ENCODE measurements at places on chromosomes 2 and 18. TPM values are rescaled to one million over a fixed set of nuclear protein-coding genes. Genes with fewer than 3 reads are reported as not detected.
A peak's percentile ranks its signal among the peaks of the same experiment; 100 is the strongest.

DNA sequence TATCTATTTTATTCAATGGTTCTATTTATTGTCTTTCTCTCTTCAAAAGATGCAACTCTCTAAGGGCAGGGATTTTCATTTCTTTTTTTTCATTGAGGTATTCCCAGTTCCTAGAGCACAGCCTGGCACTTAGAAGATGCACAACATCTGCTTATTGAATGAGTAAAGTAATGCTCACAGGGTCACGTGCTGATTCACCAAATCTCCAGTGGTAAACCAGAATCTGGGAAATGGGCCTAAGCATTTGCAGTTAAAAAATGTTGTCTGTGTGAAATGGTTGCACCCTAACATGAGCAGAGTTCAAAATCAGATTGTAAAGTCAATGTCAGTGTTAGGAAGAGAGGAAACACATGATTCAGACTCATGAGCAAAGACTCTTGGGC lies 15.8 kb downstream of the SLC8A1 start:
- no peak overlapping the region for H3K4me3 ChIP-seq
- DNase-seq, result no peak
- H3K27ac ChIP-seq, result no peak overlapping the region
- no peaks in the 10 kb centered on the region for H3K36me3 ChIP-seq

DNA sequence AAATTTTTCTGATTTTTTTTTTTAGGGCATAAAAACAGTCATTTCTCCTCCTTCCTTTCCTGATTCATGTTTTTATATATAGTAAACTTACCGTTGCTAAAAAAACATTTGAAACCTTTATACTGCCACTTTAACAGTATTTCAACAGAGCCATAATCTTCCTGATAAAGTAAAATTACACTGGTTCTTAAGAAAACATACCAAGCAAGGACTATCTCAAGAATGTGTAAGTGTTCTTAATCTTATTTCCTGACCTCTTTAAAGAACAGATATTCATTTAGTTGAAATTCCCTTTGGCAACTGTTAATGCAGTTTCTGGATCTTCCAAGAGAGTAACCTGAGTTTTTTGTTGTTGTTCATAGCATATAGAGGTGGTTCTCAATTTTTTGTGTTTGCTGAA lies 26.6 kb upstream of the COLEC12 start:
- H3K27me3 ChIP-seq, result no peaks in the 10 kb centered on the region
- no peak overlapping the region for H3K27ac ChIP-seq
- H3K4me3 ChIP-seq, result no peak overlapping the region
- H3K4me1 ChIP-seq, result no peaks in the 10 kb centered on the region
- H3K36me3 ChIP-seq, result no peaks in the 10 kb centered on the region

Gene ST6GAL2
- not detected for total RNA-seq

GRCh38 chr2:159550231-159550630 lies 66.1 kb downstream of the BAZ2B start:
- no peaks in the 10 kb centered on the region for H3K36me3 ChIP-seq
- no peaks in the 10 kb centered on the region for H3K4me1 ChIP-seq
- no peaks in the 10 kb centered on the region for H3K27me3 ChIP-seq
- no peak overlapping the region for H3K27ac ChIP-seq
- DNase-seq, result no peak

- H3K27me3 ChIP-seq, result no peaks in the 10 kb centered on the region
- no peaks in the 10 kb centered on the region for H3K4me1 ChIP-seq
- H3K36me3 ChIP-seq, result no peaks in the 10 kb centered on the region
- no peak overlapping the region for H3K27ac ChIP-seq
- H3K4me3 ChIP-seq, result no peak overlapping the region
Measured at GRCh38 chr2:209097168-209097567, 326.7 kb upstream of the MAP2 start.

DNA sequence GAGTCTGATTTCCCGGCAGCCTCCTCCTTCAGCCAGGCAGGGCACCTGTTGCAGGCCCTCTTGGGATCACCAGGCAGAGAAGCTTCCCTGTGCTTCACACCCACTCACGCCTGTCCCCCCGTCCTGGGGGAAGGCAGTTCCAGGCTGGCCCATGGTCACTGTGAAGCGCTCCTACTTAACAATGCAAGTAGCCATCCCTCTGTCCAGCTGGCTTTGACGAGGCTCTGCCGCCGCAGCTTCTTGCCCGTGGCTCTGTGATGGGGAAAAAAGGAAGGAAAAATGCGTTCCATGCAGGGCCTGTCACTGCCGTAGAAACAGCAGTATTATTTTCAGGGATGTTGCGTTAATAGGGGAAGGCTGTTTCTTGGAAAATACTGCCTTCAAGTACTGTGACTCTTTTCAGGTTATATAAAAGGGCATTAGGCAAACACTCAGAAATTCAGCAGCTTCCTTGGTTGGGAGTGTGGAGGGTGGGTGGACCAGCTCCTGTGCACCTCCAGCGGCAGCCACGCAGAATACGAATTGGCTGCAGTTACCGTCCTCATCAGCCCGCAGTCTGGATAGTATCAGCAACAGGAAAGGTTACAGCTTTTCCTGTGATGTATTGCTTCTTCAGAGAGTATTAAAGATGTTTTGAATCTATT lies 232.3 kb downstream of the KLHL29 start:
- peaks cover 7% of the 10 kb centered on the region for H3K4me1 ChIP-seq
- no peak for DNase-seq
- no peak overlapping the region for H3K27ac ChIP-seq
- no peak overlapping the region for H3K4me3 ChIP-seq

Gene KATNAL2
- total RNA-seq, result 0.23 TPM

GRCh38 chr2:233023007-233023760 lies 9.3 kb upstream of the NEU2 start:
- H3K27me3 ChIP-seq, result peaks cover 1% of the 10 kb centered on the region
- H3K4me3 ChIP-seq, result no peak overlapping the region
- no peak for DNase-seq
- no peaks in the 10 kb centered on the region for H3K36me3 ChIP-seq
- no peaks in the 10 kb centered on the region for H3K4me1 ChIP-seq

Gene EPG5
- total RNA-seq, result 17.1 TPM

- H3K27ac ChIP-seq, result no peak overlapping the region
- DNase-seq, result no peak
- H3K4me1 ChIP-seq, result no peaks in the 10 kb centered on the region
- H3K27me3 ChIP-seq, result no peaks in the 10 kb centered on the region
Measured at GRCh38 chr2:72539071-72539552, 286.7 kb downstream of the EXOC6B start.

GRCh38 chr2:63344575-63345284 lies 243.5 kb downstream of the WDPCP start:
- H3K4me1 ChIP-seq, result no peaks in the 10 kb centered on the region
- H3K36me3 ChIP-seq, result no peaks in the 10 kb centered on the region
- no peak overlapping the region for H3K4me3 ChIP-seq
- H3K27ac ChIP-seq, result no peak overlapping the region
- no peak for DNase-seq
- no peaks in the 10 kb centered on the region for H3K27me3 ChIP-seq

DNA sequence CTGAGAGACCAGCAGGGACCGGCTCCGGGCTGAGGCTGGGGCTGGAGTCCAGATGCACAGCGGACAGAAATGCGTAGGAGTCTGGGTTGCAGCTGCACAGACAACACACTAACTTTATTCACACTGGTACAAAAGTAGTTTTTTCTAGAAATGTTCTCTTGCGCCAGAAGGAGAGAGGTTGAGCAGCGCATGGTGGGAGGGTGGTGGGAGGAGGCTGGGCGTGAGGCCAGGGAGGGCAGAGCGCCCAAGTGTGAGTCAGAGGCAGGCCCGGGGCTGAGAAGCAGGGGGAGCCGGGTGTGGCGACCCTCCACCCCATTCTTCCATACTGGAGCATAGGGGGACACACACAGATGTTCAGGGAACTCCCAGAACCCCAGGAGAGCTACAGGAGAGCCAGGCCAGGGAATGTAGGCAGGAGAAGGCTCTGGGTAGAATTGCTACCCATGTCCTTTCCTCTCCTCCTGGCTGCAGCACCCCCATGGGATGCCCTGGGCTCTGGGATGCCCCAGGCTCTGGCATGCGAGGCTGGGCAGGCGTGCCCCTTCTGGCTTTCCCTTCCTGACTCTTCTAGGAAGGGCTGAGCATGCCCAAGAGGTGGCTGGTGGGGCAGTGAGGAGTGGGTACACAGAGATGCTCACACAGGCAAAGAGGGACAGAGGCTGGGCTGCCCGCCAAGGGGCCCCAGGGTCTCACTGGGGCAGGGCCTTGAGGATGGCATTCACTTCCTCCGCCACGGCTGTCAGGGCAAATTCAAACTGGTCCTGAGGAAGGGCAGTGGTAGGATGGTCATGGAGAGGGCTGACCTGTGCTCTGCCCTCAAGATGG lies 10.6 kb downstream of the DNAJB2 start:
- H3K27me3 ChIP-seq, result no peaks in the 10 kb centered on the region
- peaks cover 10% of the 10 kb centered on the region for H3K36me3 ChIP-seq
- no peak overlapping the region for H3K27ac ChIP-seq
- DNase-seq, result no peak
- H3K4me1 ChIP-seq, result peaks cover 6% of the 10 kb centered on the region

Gene CFAP221
- total RNA-seq, result not detected

DNA sequence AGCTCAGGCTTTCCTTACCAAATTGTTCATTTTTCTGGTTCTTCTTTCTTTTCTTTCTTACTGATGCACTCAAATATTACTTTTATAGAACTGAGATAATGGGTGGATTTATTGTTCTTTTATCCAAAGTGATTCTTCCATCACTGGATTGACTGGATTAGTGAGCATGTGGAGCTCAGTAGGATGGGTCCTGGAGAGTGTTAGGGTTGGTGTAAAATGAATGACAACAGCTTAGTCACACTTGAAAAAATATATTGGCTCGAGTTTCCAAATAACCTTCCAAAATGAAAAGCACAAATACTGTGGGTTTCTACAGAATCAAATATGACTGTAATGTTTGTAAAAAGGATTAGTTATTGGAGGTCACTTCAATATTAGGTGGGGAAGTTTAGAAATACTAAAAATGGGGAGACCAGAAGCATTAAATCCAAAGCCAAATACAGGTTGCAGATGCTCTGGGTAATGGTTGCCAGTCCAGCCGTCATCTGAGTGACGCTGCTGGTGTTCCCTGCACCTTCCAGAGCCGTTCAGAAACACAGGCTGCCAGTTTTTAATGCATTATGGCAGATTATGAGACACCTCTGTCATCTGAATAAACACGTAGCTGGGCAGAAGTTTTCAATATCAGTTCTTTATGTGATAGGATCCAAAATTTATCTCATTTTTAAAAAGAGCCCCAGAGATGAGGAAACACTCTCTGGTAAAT lies 294.8 kb upstream of the NRP2 start:
- H3K4me1 ChIP-seq, result peaks cover 1% of the 10 kb centered on the region
- no peak overlapping the region for H3K4me3 ChIP-seq
- no peaks in the 10 kb centered on the region for H3K36me3 ChIP-seq
- no peak for DNase-seq
- H3K27ac ChIP-seq, result no peak overlapping the region

DNA sequence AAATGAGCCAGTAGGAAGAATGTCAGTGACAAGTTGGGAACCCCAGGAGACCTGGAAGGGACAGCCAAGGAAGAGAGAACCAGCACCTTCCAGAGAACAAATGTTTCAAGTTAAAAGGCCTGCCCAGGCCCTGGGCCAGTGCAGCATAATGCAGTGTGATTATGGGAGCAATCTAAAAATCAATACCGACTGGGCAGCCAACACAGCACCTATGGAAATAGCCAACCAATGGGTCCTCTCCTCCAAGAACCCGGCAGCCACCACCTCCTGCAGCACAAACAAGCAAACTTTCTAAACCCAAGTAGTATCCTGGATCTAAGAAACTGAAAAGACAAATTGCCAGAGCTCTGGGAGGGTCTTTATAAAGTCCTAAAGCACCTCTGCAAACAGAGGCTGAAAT lies 71.7 kb downstream of the CLHC1 start:
- H3K36me3 ChIP-seq, result no peaks in the 10 kb centered on the region
- DNase-seq, result no peak
- H3K27ac ChIP-seq, result no peak overlapping the region
- H3K27me3 ChIP-seq, result no peaks in the 10 kb centered on the region
- peaks cover 10% of the 10 kb centered on the region for H3K4me1 ChIP-seq

Gene EPHA4
- total RNA-seq, result 1.2 TPM

DNA sequence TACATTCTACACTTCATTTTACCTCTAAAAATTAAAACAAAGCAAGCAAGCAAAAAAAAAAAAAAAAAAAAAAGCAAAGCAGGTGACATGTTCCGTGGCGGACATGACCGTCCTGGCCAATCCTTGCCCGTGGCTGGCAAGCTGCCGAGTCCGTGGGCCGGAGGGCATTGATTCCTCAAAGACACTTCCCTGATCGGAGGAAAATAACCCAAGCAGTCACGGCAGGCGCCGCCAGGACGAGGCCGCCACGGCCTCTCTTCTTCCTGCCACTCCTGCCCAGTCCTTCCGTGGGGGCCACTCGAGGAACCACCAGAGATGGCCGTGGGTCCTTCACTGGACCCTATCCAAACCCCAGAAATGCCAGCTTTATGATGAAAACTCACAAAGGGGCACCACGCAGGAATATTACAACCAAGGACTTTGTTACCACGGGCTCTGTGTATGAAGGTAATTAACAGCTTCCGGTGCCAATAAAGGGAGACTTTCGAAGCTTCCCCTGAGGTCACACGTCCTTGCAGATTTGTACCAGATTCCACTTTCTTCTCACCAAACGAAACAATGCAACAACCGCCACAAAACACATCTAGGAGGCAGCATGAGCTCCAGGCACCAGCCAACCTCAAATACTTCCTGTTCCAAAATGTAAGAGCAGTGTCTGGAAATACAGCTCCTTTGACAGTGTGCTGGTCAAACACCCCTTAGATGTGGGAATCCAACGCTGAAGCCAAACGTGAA lies 170.3 kb downstream of the HDAC4 start:
- H3K4me1 ChIP-seq, result peaks cover 50% of the 10 kb centered on the region
- peak overlapping the region; percentile 74 for H3K27ac ChIP-seq
- H3K4me3 ChIP-seq, result no peak overlapping the region
- no peaks in the 10 kb centered on the region for H3K27me3 ChIP-seq
- DNase-seq, result no peak

DNA sequence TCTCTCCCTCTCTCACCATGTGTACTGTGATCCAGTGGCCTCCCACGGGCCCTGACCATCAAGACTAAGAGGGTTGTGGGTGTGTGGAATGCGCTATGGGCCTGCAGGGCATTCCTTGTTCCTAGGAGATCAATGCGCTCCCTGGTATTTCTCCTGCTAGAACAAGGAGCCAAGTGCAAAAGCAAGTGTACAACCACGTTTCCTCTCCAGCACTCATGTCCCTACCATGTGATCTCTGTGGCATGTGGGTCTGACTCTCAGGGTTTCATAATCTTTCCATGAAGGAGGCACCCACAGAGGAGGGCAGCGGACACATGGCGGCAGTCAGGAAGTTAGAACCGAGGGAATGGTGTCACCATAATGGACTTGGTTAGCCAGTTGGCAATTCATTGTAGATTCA lies 91.4 kb downstream of the MAPK4 start:
- no peaks in the 10 kb centered on the region for H3K36me3 ChIP-seq
- no peak overlapping the region for H3K4me3 ChIP-seq
- H3K4me1 ChIP-seq, result no peaks in the 10 kb centered on the region
- DNase-seq, result no peak

DNA sequence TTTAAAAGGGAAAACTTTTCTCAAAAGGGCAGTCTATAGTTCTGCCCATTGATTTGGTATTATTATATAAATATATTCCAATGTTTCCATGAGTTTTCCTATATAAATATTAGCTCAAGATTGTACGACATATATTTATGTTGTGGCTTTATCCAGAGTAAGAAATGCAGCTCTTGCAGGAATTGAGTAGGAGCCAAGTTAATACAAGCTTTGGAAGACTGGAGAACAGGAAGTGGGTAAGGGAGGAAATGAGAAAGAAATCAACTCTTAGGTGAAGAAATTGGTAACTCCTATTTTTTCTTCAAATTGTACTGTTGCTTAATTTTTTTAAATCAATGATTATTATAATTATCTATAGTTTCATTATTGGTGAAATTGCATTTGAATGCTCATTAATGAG lies 105.4 kb upstream of the FAM117B start:
- H3K27me3 ChIP-seq, result no peaks in the 10 kb centered on the region
- H3K27ac ChIP-seq, result no peak overlapping the region
- H3K36me3 ChIP-seq, result peaks cover 6% of the 10 kb centered on the region
- no peak for DNase-seq
